Activated CD4-positive, alpha-beta T cell treated with anti-CD3 and anti-CD28 coated beads, Interleukin-10, Interleukin-2, amounts not matched to agents 100 ng/mL and 50 ng/mL, durations not matched to agents 16 hours and 8 hours (primary cell): ENCODE measurements at places on chromosomes 6 and 20.

GRCh38 chr6:159098636-159099106 is 53.9 kb upstream of the TAGAP start:
- peak; percentile 76 for DNase-seq

- no peak for DNase-seq
These were observed 19.1 kb upstream of the NOP56 start for GRCh38 chr20:2633381-2633780.

DNA sequence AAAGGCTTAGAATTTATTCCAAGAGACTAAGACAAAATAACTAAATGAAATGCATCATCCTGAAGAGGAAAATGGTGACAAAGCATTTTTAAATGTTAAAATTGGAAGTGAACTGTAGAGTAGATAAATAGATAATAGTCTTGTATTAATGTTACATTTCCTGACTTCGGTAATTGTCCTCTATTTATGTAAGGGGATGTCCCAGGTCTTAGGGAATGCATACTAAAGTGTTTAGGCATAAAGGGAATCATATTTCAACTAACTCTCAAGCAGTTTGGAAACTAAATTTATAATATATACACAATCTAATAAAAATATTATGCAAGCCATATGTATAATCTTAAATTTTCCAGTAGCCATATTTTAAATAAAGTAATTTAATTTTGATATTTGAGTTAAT is 159.3 kb downstream of the WDR27 start:
- DNase-seq, result no peak

DNA sequence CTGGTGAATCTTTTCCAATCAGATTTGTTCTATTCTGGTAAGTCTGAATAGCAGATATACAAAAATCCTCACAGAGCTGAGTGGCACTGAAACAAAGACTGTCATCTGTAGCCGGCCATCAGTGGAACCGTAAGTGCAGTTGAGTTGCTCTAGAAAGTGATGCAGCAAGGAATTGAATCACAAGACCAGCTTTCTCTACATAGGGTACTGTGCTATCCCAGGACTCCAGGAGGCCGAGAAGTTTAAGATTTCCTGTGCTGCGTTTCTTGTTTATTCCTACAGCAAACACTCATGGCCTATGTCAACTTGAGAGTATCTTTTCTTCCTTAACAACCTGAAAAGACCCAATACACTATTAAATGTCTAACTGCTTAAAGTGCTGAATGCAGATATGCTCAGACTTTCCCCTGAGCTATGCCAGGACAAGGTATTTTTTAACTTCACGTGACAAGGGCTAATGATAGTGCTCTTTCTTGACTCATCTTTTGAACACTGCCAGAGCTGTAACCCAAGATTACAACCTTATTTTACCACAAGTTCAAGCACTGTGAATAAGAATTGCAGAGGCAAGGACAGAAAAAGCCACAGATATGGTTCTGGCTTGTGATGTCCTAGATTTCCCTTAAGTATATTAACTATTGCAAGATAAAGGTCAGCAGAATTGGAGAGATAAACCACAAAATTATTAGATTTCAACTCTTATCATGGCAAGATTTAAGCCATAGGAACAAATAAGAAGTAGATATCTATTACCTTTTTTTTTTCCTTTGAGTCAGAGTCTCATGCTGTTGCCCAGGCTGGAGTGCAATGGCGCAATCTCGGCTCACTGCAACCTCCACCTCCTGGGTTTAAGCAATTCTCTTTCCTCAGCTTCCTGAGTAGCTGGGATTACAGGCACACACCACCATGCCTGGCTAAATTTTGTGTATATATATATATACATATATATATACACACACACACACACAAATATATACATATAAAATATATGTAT is 71.6 kb downstream of the GJA1 start:
- DNase-seq, result no peak

- DNase-seq, result no peak
These were observed 32.4 kb upstream of the FAM135A start for GRCh38 chr6:70380771-70381416.

DNA sequence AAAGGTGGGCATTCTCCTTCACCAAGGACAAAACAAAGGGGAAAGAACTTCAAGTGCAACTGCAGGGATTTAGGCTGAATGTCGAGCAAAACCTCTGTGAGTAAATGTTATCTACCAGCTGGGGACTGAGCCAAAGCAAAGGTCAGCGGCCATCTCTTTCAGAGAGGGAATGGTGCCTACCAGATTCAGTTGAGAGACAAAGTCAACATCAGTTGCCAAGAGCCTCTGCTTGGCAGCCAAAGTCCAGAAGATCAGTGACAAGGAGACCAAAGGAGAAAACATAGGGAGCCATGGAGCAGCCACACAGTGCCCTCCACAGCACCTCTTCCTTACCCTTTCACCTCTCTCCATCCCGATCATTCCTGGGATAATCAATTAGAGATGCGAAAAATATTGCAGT is 472.5 kb downstream of the KIF16B start:
- DNase-seq, result no peak

DNA sequence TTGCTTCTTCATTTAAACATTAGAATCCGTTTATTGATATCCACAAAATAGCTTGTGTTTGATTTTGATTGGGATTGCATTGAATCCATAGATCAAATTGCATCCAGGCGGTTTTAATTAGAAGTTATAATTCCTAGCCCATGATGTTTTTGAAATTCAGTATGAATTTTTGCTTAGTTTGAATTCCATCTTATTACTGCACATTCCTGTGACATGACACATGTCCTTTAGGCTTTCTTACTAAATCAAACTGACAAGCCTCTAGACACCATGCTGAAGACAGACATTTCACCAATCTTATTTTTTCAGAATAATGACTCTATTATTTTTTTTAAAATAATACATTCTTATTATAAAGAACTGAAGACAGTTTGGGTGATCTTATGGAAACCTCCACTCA is 21.4 kb upstream of the PI16 start:
- no peak for DNase-seq

GRCh38 chr20:61833807-61834610 is 231.7 kb downstream of the TAF4 start:
- DNase-seq, result no peak

GRCh38 chr20:51027035-51027795 is 4.3 kb upstream of the KCNG1 start:
- no peak for DNase-seq

DNA sequence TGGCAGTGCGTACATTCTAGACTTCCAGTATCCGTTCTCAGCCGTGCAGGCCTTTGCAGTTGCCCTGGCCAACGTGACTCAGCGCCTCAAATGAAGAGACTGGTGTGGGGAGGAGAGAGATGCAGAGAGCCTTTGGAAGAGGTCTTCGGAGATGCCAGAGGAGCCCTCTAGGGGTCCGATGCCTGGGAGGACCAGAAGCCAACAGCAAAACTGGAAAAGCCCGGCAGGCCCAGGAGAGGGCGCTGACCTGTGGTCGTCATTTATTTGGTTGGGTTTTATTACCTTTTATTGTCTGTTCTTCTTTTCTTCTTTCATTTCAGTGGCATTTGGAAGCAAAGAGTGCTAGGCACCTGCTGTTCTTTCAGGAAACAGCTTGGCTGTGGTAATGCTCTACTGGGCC is 53.3 kb upstream of the TMEM181 start:
- no peak for DNase-seq

- DNase-seq, result no peak
These were observed 81.6 kb downstream of the PXDC1 start for GRCh38 chr6:3669916-3670315.

DNA sequence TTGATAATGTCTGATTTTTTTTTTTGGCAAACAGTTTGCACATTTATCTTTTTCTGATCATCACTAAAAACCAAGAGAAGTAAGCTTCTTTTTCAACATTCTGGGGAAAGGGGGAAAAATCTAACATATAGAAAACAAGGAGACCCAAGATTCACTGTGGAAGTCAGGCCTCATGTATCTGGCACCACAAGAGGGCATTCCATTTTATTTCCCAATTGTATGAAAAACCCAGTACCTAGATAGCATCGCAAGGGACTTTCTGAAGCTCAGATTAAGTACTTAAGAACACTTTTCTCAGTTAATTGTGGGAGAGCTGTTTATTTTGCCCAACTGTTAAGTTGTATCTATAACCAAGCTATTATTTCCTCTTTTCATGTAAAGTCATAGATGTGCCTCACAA is 152.9 kb downstream of the KLHL32 start:
- no peak for DNase-seq

- no peak for DNase-seq
These were observed 17.5 kb downstream of the ADA start for GRCh38 chr20:44633872-44634600.

DNA sequence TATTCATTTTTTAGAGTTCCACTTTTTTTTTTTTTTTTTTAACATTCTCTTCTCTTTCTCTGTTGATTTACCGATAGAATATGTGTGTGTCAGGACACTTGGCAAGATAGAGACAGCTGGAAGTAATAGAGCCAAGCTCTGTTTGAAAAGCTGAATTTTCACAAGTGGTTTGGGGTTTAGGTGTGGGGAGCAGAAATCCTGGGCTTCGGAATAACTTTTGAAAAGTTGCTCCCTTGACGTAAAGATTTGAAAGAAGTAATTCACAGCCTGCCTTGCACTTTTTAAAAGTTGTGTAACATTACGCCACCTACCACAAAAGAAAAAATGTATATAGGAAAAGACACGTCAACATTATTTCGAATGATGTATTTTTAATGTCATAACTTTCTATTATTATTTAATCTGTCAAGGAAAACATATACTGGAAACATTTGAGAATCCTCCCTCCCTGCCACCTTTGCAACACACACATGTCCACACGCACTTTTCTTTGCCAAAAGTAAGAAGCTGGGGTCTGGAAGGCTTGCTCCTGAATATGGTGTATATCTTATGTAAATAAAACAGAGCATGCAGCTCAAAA is 917.9 kb downstream of the KIF16B start:
- no peak for DNase-seq

GRCh38 chr20:47454298-47455132 is 47.2 kb upstream of the NCOA3 start:
- DNase-seq, result no peak

GRCh38 chr20:30167540-30167939 is 1089.9 kb upstream of the DEFB115 start:
- DNase-seq, result no peak

DNA sequence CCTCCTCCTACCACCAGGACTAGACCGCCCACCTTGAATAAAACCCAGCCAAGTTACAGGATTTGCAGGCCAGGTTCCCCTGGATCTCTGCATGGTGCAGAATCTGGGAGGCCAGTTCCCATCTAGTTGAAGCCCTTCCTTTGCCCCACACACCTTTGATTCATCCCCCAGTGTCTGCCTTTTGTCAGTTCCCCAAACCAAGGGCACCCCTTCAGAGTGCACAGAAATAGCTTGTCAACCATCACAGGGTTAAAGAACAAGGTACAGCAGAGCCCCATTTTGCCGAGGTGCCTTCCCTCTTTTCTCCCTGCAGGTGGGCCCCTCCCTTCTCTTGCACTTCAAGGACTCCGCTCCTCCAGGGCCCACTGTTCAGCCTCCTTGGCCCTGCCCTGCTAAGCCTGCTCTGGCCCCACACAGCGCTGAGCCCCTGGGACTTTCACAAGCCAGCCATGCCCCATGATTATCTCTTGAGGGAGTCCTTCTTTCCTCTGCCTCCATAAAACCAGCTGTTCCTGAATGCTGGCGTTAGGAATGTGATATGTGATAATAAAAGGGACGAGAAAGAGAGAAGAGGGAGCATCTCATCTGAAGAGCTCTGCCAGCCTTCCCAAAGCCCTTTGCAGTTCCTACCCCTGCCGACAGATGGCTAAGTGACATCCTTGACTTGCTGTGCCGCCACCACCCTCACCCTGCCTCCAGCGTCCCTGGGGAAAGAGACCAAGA is 280.3 kb downstream of the CDC5L start:
- peak; percentile 23 for DNase-seq

GRCh38 chr6:158314737-158315136 is 2.5 kb downstream of the TULP4 start:
- no peak for DNase-seq

DNA sequence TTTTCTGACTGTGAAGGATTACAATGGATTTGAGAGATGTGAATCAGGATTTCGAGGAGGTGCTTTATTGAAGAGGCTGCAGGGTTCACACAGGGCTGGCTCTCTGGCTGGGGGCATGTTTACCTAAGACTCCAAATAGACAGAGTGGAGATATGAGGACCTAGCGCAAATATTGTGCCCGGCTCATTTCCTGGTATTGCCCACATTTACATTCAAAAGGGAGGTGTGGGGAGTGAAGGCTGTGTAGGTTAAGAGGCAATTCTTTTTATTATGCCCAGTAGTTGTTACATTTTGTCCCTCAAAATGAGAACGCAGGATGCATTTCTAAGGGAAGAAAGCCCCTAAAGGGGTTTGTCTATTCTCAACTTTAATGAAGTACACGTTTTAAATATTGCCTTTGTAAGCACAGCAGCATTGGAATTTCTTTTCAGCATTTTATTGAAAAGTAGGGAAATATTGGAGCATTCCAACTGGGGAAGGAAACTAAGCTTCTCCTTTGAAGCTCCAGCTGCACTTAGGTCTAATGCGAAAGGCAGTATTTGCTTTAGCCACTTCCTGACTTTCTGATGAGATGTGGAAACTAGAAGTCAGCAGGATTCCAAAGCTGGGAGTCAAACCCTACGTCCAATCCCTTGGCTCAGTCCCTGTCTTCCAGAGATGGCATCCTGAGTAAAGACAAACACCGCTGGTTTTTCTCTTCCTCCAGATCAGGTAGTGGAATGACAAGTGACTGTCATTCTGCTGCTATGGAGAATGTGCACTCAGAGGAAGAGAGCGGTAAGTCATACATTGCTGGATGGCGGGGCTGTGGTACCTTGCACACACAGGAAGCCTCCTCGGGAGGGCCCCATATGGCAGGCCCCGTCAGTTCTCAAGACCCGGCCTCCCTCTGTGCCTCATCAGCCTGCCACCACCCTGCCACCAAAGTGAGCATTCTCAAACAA is 70.7 kb downstream of the MYB start:
- peak; percentile 28 for DNase-seq

GRCh38 chr6:130116273-130116672 is 97.9 kb downstream of the L3MBTL3 start:
- no peak for DNase-seq

DNA sequence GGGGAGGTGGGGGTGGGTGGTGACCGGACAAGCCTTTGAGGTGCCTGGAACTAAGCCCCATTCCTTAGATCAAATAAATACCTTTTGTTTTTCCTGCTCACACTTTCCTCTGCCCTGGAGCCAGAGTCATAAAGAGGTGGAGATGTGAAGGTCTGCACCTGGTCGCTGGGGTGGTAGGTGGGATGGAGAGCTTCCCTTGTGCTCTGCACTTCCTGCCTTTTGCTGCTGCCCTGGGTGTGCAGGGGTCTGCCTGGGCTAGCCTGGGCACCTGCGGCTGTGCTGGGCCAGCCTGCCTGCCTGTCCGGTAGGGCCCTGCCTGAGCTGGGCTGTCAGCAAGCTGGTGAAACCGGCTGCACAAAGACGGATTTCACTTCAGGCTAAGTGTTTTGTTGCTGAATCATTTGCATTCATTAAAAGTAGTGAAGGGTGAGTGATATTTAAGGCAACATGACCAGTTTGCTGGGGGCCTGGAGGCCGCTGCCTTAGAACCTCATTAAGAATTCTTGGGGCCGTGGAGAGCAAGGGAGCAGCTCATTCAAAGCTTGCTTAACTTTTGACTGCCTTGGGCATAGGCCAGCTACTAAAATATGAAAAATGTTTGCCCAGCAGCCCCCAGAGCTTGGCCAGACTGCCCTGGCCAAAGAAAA is 20.5 kb downstream of the PTK7 start:
- DNase-seq, result no peak

GRCh38 chr20:50797142-50797541 is 2.3 kb downstream of the BCAS4 start:
- DNase-seq, result no peak

- no peak for DNase-seq
These were observed 67.2 kb upstream of the TBC1D7 start for GRCh38 chr6:13395272-13396237.
